Neural cell (in vitro differentiated cells): ENCODE measurements at places on chromosomes 13 and 19. TPM values are rescaled to one million over a fixed set of nuclear protein-coding genes. Genes with fewer than 3 reads are reported as not detected.

Gene PNMA8B
- polyA plus RNA-seq = 9.9 and 10.1 TPM in 2 replicates

Gene ZNF729
- 0.09 TPM in 1 of 2 replicates, not detected in the other for polyA plus RNA-seq

Gene FAM216B
- not detected in 2 replicates for polyA plus RNA-seq

Gene CDX2
- polyA plus RNA-seq = not detected in 2 replicates

Gene RFX2
- polyA plus RNA-seq = 0.69 and 5.8 TPM in 2 replicates

Gene HIPK4
- not detected in 2 replicates for polyA plus RNA-seq

Gene ANGPTL8
- polyA plus RNA-seq = not detected in 2 replicates

Gene POU2F2
- polyA plus RNA-seq = 7.7 and 12.4 TPM in 2 replicates

Gene KISS1R
- 0.76 and 5.4 TPM in 2 replicates for polyA plus RNA-seq

Gene SOX1
- 13.2 and 18.5 TPM in 2 replicates for polyA plus RNA-seq

Gene ZNF564
- 7.3 and 7.6 TPM in 2 replicates for polyA plus RNA-seq

Gene GZMM
- 0.38 and 0.72 TPM in 2 replicates for polyA plus RNA-seq

Gene SLC17A7
- 0.07 TPM in 1 of 2 replicates, not detected in the other for polyA plus RNA-seq

Gene ATXN8OS
- polyA plus RNA-seq = 0.33 TPM in 1 of 2 replicates, not detected in the other

Gene ZIC2
- 10.6 and 13.8 TPM in 2 replicates for polyA plus RNA-seq

Gene IZUMO2
- polyA plus RNA-seq = not detected in 2 replicates

Gene THAP8
- polyA plus RNA-seq = 3.8 and 5.5 TPM in 2 replicates

Gene SMIM44
- polyA plus RNA-seq = not detected in 2 replicates

Gene DUS3L
- 34.2 and 42.1 TPM in 2 replicates for polyA plus RNA-seq

Gene PSG3
- polyA plus RNA-seq = not detected in 2 replicates

Gene TMEM221
- not detected in 2 replicates for polyA plus RNA-seq

Gene RELB
- polyA plus RNA-seq = 1.0 and 1.1 TPM in 2 replicates

Gene ATP4A
- polyA plus RNA-seq = 0.34 TPM in 1 of 2 replicates, not detected in the other

Gene FCHO1
- polyA plus RNA-seq = 31.4 and 39.7 TPM in 2 replicates

Gene ZNF550
- 21.5 and 21.9 TPM in 2 replicates for polyA plus RNA-seq

Gene MEDAG
- not detected in 2 replicates for polyA plus RNA-seq

Gene NLRP9
- polyA plus RNA-seq = not detected in 2 replicates

Gene CGB3
- polyA plus RNA-seq = not detected in 2 replicates

Gene CBY2
- not detected in 2 replicates for polyA plus RNA-seq

Gene OXGR1
- polyA plus RNA-seq = not detected in 2 replicates

Gene DOCK9
- polyA plus RNA-seq = 11.4 and 12.8 TPM in 2 replicates

Gene CERS1
- polyA plus RNA-seq = 19.1 and 21.7 TPM in 2 replicates

Gene CYP4F8
- polyA plus RNA-seq = not detected in 2 replicates

Gene C19orf85
- 0.19 and 3.0 TPM in 2 replicates for polyA plus RNA-seq

Gene CEACAM3
- not detected in 2 replicates for polyA plus RNA-seq

Gene PEPD
- 43.9 and 59.8 TPM in 2 replicates for polyA plus RNA-seq

Gene ANKRD27
- polyA plus RNA-seq = 19.8 and 24.6 TPM in 2 replicates

Gene NOVA2
- 7.6 and 9.3 TPM in 2 replicates for polyA plus RNA-seq

Gene OLFM4
- 0.46 TPM in 1 of 2 replicates, not detected in the other for polyA plus RNA-seq

Gene PHLDB3
- 5.6 and 8.1 TPM in 2 replicates for polyA plus RNA-seq

Gene NXNL1
- not detected in 2 replicates for polyA plus RNA-seq

Gene RPS16
- 22.6 and 31.0 TPM in 2 replicates for polyA plus RNA-seq

Gene PABPC3
- not detected in 2 replicates for polyA plus RNA-seq

Gene HCN2
- polyA plus RNA-seq = 4.7 and 6.4 TPM in 2 replicates
